ENCODE measurements at places on chromosomes 4 and X.

GRCh38 chrX:22389556-22390179 is 117.0 kb downstream of the CBLL2 start:
- no peak for DNase-seq

- no peak for DNase-seq
These were observed 1059.6 kb downstream of the TECRL start for GRCh38 chr4:63349674-63350025.

DNA sequence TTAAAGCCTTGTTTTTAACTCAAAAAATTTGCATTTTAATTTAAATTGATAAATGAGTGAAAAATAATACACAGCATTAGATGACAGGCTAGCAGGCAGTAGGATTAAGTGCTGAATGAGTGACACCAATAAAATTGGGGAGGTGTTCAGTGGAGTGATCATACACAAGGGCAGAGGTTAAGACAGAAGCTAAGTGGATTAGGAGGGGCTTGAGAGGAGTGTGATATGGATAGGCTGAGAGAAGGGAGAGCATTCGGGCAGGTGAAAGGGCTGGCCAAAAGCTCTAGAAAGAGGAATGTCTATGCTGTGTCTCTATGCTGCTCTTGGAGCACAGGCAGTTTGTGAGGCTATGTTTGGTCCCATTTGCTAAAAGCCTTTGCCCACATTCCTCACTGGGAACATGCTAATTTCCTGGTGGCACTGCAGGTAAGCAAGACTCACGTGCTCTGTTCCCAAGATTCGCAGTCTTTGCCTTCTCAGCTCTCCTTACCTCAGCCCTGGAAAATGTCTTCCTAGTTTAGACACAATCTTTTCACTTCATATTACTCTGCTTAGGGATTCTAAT is 52.8 kb upstream of the CCSER1 start:
- no peak for DNase-seq

- DNase-seq: no peak
These were observed 774 bp upstream of the RAPGEF2 start for GRCh38 chr4:159101988-159102621.

GRCh38 chr4:119750771-119751170 is 122.2 kb upstream of the PDE5A start:
- no peak for DNase-seq

DNA sequence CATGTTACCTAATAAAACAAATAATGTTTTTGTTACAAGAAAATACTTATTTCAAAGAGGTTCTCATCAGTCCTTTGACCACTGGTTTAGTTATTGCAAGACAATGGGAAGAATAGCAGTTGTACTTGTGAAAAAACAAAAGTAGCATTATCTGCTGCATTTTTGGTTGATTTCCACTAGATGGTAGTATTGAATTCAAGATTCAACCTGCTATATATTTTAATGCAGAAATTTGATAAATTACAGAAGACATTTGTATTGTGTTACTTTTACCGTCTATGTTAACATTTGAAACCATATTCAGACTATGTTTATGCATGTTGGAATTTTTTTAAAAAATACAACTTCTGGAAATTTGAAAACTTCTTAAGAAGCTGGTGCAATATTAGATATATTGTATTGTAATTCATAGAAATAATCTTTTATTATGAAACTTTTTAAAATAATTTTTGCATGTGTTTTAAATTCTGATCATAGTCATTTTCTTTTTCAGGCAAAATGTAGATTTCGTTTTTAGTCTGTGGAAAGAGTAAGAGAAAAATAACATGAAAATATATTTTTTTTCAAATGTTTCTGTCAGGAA is 56.4 kb downstream of the SPCS3 start:
- no peak for DNase-seq

DNA sequence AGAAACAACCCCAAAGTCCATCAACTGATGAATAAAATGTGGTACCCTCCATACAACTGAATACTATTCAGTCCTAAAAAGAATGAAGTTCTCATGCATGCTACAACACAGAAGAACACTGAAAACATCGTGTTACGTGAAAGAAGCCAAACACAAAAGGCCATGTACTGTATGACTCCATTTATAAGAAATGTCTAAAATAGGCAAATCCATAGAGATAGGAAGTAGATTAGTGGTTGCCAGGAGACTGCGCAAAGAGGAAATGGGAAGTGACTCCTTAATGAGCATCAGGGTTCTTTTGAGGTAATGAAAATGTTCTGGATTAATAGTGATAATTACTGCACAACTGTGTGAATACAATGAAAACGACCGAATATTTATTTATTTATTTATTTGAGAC is 23.4 kb downstream of the FBXW7 start:
- no peak for DNase-seq

DNA sequence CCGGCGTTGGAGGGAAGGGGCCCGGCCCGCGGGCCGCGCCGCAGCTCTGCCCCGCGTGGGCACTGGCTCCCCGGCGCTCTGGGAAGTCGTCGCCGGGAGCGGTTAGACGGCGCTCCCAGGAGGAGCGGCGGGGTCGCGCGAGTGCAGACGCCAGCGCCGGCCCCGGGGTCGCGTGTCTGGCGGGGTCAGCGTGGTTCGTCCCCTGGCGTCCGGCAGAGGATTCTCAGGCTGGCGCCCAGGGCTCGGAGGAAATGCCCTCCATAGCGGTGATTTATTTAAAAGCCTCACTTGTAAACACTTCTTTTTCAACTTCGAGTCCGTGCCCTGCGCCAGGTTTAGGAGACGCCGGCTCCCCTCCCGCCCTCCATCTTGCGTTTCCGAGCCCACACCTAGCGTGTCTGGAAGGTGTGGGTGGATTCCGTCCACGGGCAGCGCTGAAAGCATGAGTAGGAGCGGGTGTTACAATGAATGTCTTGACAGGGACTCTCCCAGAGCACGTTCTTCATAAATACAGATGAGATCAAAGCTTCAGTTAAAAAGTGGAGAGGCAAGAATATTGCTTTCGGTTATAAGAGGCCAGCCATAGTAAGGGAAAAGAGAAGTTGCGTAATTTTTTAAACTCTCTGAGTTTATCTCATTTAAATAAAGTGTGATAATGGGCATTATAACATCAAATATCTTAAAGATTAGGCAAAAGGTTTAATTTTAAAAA is 692 bp downstream of the FAM241A start:
- peak; percentile 43 for DNase-seq

DNA sequence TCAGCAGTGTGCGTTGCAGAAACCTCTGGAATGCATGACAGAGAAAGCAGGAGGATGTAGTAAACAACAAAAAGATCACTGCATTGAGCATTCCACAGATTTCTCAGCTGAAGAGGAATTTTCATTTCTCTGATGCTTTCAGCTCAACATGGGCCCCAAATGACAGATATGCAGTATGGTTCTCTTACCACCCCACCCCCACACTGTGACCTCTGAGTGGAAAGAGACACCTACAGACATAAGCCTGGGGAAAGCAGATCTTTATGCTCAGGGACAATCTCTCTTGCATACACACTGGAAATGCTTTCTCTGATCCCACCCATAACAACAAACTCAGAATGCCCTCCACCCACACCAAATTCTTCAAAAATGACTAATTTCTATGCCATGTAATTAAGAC is 983.7 kb upstream of the LCORL start:
- no peak for DNase-seq

- no peak for DNase-seq
These were observed 59.7 kb upstream of the ZDHHC15 start for GRCh38 chrX:75582511-75582910.

DNA sequence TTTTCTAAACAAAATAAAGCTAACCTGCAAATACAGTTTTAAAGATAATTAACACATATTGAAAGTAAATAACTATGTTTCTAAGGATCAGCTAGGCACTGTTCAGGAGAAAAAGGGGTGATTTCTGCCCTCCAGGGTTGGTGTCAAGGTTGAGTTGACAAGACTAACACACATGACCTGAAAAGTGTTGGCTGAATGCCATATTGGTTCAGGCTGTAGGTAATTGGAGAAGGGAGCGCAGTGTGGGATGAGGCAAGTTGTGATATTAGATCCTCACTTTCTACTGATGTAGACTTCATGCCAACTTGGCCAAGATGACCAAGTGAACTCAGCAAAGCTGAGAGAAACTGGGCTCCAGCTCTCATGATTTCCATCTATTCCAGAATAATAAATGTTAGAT is 42.2 kb downstream of the PPM1K start:
- no peak for DNase-seq

DNA sequence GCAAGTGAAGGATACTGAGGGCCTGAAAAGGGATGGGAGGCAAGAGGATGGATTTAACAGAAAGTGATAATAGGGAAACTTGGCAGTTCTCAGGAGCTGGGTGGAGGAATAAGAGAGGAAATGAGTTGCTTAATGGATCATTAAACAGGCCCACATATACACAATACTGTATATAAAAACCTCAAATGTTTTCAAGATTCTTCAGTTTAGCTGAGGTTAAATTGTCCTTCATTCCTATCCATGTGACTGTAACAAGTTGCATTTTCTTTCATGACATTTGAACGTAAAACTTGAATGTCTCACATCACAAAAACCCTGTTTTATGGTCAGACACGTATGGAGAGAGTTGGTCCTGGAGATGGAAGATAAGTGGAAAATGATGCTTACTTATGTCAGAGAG is 76.5 kb upstream of the PLAC8 start:
- DNase-seq: no peak

DNA sequence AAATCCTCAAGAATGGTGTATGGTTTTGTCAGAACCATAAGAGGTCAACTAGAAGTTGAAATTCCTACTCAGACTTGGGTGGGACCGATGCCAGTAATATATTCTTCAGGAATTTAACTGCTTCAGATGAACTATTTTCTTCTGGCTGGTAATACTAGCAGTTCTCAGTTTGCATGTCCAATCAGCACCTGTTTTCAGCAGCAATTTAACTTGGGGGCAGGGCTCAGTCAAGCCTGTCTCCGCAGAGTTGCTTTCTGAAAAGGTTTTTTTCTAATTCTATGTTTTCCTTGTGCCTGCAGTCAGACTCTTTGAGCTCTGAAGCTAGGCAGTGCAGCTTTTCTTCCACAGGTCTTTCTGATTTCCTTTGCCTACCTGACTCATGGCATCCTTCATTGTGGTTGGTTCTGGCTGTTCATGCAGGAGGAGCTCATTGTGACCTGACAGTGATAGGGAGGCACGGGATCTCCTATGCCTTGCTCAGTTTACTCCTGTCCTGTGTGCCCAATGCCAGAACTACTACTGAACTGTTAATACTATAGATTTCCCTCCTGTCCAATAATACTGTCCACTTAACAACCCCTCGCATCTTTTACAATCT is 17.3 kb upstream of the FMR1 start:
- no peak for DNase-seq

- no peak for DNase-seq
These were observed 1.6 kb upstream of the RBM46 start for GRCh38 chr4:154779362-154779947.

GRCh38 chr4:108561116-108561515 is 59.3 kb upstream of the RPL34 start:
- DNase-seq: no peak

- DNase-seq: no peak
These were observed 157.1 kb downstream of the TRIML1 start for GRCh38 chr4:188296331-188296730.

Measured in progenitor cell of endocrine pancreas (in vitro differentiated cells).